Inflammatory macrophage treated with lipopolysaccharide for 4 hours (primary cell): ENCODE measurements at places on chromosomes 12 and 14.

DNA sequence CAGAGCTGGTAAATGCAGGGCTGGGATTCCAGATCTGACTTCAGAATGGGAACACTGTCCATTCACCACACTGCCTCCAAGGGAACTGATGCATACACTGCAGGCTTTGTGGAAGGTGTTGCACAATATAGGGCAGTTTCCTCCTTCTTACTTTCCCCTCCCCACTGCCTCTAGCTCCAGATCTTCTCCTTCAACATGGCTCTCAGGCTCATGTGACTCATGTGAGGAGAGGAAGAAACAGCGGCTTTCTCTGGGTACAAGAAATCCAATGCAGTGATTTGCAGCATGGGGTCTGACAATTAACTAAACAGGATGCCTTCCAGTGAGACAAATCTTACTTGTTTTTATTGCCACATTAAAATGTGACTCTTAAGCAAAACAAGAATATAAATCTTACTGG is 447.6 kb upstream of the CCDC196 start:
- DNase-seq = peak; percentile 70

DNA sequence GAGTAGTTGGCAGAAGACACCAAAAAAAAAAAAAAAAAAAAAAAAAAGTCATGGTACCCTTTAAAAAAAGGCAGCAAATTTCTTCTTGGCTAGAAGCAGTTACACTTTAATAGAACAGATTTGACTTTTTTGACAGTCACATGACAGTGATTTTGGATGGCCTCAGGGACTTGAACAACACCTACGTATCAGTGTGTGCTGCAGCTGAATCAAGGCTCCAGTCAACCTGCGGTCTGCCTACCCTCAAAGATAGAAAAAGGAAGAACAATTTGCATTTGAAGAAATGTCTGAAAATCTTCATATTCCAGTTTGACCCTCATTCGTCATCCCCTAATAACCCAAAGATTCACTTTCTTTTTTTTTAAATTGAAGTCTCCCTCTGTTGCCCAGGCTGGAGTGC is 53.9 kb downstream of the MDM2 start:
- no peak for DNase-seq

DNA sequence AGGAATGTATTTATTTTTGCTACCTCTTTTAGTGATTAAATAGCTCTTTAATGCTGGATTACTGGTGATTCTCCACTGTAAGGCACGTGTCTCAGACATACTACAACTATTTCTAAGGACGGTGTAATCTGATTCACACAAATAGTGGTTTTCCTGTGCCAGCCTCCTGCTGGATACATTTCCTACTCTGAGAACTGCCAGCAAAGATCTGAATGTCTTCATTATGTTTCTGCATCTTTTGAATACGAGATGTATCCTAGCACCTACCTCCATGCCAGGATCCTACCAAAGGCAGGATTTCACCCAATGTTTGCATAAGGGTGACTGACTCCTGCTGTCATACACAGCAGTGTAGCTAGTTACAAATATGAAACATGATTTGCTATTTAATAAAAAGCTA is 120.6 kb downstream of the PRICKLE1 start:
- DNase-seq = no peak

DNA sequence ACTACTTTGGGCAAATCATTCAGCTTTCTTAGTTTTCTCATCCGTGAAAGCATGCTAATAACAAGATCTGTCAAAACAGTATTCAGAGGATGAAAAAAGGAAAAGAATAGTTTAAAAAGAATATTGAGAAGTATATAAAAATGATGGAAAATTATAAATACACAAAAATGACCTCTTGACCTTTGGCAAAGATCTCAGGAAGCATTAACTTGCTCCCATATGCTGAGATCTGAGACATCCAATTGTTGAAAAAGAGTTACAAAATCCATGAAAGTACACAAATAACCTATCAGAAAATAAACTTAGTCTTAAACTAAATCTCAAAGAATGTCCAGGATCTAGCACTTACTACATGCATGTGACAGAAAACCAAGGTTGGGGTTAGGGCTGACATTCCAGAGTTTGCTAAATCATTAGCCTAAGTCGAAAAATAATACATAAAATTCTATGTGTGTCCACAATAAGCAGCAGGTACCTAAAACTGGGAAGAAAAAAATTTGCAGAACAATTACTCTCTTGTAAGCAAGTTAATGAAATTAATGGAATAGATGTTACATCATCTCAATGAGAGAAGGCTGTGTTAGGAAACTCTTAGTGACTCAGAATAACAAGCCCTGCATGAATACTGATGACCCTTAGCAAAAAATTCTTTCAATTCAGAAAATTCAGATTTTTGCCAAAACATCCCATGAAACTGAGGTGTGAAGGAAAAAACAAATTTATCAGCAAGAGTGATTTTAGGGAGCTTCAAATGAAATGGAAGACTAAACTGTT is 3.4 kb downstream of the PAH start:
- no peak for DNase-seq

DNA sequence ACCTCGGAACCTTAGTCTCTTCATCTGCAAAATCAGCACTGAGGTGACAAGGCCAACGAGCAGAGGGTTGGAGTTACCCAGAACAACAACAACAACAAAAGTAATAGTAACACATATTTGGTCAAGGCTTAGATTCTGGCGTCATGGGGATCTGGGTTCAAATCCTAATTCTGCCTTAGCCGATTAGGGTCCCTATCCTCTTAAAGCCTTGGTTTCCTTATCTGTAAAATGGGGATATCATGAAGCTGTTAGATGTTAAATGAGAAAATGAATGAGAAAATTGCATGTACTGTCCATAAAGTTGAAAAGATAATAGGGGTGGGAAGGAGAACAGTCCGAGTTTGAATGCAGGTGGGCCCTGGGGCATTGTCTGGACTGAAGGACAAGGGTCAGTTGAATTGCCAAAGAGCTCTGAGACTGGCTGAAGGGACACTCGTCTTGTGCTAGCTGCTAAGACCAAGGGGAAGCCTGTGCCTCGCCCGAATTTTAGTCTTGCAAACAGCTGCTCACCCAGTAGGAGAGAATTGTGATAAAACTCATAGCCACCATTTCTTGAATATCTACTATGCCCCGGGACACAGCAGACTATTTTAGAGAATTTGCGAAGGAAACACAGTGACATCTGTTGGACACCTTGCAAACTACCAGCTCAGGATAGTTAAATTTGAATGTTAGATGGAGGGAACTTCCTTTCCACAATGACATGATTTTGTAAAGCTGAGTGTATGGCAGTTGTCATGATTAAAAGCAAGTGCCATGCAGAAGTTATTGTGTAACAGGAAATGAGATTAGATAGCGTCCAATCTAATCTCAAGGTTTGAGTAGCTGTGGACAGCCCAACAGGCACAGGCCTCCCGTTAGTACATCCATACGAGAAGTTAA is 6.8 kb upstream of the HNF1A start:
- DNase-seq = peak; percentile 80

DNA sequence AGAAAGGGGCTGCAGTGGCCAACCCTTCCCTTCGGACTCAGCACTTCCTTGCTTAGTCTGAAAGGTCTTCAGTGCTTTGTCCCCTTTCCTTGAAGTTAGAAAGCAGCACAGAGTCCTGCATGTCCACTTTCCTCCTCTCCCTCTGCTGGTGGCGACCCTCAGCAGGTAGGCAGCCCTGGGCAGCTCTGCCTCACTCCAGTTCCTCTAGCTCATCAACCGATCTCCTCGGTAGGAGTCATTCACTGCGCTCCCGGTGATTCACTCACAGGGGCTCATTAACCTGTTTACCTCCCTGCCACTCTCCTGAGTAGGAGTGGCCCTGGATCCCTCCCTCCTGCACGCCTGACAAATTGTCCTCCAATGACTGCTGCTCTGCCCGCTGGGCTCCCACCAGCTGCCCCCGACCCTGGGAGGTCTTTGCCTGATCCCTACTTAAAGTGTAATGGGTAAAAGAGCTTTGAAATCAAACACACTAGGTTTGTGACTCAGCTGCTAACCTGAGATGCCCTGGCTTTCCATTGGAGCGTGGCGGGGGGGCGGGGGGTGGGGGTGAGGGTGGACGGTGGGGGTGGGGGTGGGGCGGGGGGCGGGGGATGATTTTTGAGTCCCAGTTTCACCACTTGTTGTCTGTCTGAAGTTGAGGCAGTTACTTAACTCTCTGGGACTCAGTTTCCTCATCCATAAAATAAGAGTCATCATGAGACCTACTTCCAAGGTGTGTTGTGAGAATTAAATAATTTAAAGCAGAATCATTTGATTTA is 4.2 kb downstream of the SCNN1A start:
- no peak for DNase-seq

DNA sequence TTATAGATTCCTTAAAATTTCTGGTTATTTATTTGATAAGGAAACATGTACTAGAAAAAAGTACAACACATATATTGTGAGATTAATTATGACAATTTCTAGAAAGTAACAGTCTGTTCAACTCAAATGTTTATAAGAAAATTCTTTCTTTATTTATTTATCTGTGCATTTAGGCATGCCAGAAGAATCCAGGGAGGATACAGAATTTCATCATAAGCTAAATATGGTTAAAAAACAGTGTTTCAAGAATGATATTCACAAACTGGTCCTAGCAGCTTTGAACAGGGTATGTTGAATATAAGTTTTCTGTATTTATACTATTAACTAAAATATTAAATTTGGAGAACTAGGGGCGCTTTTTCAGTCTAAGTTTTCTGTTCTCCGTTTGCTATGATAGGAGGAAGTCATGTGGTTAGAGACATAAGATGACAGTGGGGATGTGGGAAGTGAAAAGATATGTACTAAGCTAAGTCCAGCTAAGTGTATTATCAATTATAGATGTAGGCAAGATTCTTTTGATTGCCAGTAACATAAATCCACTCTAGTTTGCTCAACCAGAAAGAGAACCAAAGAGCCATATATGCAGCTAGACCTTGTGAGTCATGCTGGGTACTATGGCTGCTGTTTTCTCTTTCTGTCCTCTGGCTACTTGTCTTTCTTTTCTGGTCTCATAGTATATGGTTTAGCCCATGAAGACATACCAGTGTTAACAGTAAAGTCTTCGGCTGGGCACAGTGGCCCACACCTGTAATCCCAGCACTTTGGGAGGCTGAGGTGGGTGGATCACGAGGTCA is 39.0 kb downstream of the LRRK2 start:
- peak; percentile 32 for DNase-seq

- DNase-seq = no peak
Observed at GRCh38 chr12:110640275-110641025, 26.5 kb downstream of the TCTN1 start.

DNA sequence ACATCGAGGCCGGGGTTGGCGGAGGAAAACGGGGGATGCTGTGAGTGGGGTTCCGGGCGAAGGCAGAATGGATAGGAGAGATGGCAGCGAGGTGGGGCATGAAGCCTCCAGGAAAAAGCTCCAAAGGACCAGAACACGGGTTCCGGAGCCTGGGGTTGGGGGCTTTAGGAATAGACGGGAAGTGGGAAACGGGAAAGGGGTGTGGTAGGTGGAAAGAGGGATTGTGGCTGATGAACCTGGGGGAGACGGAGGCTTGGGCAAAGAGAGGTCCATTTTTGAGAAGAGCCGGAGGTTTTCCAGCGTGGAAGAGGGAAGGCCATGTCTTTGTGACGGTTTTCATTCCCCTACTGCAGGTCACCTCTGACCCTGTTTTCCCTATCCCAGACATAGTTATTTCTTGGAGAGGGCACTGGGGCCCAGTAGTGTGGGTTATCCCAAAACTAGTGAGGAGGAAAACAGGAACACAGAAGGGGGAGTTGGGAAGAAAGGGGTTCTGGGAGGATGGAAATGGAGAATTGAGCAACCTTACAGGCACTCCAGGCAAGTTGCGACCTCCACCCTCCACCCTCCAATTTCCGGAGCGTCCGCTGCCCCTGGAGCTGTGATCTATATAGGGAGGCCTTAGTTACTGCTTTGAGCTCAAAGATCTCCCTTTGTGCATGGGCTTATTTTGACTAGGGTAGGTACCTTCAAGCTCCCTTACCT is 1.1 kb downstream of the ATN1 start:
- DNase-seq = no peak

DNA sequence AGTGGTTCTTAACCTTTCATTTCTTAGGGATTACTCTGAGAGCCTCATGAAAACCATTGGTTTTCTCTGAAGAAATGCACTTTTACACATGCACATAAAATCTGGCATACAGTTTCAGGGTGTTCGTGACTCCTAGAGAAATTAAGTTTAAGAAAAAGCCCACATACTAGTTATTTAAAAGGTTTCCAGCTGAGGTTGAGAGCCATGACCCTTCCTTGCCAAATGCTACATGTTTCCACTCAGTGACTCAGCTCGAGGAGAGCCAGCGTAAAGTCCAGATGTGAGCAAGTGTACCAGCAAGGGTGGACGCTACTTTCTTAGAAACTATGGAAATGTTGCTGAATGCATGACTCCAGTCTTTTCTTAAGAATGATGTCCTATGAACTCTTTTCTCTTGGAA is 42.7 kb upstream of the FLRT2 start:
- no peak for DNase-seq

DNA sequence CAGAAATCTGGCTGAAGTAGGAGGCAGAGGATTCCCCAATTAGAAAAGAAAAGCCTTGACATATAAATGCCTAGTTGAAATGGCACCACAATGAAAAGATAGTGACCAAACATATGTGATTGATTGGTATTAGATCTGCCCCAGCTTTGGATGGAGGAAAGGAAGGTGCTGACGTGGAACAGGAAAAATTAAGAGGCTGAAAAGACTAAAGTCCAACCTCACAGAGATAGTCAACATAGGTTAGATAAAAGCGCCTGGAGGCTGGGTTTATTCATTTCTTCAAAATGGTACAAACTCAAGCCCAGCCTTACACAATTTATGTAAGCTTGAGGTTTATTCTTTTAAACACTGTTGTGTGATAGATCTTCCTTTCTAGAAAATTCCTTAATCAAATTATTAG is 129.6 kb downstream of the RPS29 start:
- no peak for DNase-seq

DNA sequence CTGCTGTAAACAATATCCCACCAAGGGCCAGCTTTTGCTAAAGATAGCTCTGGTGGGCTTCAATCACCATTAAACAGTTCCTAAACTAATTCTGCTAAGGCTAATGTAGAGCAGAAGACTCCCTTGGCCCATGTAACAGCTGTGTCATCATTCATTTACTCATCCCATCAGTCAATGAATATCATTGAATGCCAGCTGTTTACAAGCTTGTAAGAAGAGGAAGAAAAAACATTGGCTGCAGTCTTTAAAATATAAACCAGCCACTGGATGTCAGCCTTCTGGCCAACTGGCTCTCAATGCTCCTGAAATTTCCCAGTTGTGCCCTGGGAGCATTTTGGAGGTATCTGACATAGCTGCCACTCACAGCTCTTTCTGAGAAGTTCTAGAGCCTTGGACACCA is 18.0 kb upstream of the MAP3K9 start:
- DNase-seq = no peak

- peak; percentile 85 for DNase-seq
Observed at GRCh38 chr12:128914908-128915563, 61.8 kb downstream of the GLT1D1 start.

- no peak for DNase-seq
Observed at GRCh38 chr14:85325134-85326017, 204.6 kb upstream of the FLRT2 start.
